ENCODE measurements at places on chromosomes 3 and 15.

DNA sequence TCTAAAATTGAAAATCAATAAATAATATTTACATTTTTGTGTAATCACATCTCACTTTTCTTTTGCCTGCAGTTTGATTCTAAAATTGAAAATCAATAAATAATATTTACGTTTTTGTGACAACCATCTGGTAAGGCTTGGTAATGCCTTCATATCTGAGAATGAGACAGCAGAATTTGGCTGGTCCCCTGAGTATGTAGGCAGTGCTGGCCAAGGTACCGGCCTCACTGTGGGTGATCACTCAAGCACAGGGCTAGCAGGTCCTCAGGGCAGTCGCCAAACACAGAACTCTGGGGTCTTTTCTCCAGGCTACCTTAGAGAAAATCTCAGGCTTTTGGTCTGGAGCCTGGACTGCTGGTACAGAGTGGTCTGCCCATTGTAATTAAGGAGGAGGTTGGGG lies 26.2 kb downstream of the RTP3 start:
- DNase-seq = no peak

- no peak for DNase-seq
These were observed 27.8 kb upstream of the AP4E1 start for GRCh38 chr15:50880651-50881114.

GRCh38 chr3:37887824-37888223 lies 26.1 kb downstream of the CTDSPL start:
- no peak for DNase-seq

DNA sequence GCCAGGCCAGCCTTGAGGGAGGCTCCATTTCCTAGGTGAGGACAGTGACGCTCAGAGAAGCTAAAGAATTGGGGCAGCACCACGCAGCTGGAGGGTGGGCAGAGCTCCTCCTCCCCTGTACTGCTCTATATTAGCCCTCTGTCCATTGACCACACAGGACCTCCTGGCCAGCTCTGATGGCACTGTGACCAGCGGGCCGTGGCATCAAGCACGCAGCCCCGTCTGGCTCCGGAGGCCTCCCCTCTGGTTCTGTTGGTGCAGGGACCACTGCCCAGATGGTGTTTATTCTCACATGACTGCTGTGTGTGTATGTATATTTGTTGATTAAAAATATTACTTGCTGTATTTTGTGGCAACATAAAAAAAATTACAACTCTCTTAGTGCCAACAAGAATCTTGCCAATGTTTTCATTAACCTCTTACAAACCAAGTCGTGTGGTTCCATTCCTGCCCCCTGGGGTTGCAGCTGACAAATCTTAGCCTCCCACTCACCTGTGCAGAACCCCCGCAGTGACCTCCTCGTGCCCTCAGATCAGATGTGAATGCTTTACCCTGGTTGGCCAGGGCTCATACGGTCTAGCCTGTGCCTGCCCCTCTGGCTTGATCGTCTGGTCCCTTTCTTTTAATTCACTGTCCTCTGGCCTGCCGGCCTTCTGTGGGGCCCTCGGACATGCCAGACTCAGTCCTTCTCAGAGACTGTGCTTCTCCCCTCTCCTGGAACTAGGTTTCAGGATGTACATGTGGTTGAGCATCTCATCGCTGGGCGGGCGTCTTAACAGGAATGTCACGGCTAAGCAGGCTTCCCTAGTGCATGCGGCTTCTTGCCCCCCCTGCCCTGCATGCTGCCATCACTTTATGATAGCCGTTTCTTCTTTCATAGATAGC lies 14.8 kb downstream of the CHCHD6 start:
- DNase-seq = no peak

DNA sequence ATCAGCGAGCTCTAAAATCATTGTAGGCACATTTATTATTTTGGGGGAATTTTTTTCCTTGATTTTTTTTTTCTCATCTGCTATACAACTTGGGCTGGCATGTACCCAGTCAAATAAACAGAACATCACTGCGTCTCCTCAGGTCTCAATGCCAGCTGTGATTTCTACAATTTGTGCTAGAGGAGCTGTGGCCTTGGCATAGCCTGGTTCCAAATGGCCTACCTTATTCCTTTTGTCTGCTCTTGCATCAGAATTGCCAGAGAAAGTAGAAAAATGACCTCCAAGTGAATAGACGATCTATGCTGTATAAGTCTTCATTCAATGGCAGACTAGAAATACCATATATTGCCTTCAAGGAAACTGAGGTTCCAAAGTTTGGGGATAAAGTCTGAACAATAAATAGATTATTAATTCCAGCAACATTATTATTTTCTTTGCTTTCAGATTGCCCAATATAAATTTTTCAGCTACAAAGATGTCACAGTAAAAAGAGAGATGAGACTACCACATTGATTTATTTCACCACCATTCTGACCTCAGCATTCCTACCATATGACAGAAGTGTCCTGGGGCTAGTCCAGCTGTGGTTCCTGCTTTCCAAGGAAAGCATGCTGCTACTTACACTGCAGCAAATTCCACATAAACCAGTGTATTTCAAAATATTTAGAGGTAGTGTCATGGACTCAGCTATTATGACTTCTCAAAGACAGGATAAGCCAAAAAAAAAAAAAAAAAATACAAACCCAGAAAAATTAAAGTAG lies 493.9 kb upstream of the ZNF385D start:
- peak; percentile 84 for DNase-seq

- no peak for DNase-seq
These were observed 315.7 kb upstream of the WNT5A start for GRCh38 chr3:55802816-55803215.

GRCh38 chr15:67080900-67081431 lies 15.6 kb downstream of the SMAD3 start:
- DNase-seq = peak; percentile 90

- no peak for DNase-seq
These were observed 58.2 kb downstream of the ZNF445 start for GRCh38 chr3:44419116-44419922.

DNA sequence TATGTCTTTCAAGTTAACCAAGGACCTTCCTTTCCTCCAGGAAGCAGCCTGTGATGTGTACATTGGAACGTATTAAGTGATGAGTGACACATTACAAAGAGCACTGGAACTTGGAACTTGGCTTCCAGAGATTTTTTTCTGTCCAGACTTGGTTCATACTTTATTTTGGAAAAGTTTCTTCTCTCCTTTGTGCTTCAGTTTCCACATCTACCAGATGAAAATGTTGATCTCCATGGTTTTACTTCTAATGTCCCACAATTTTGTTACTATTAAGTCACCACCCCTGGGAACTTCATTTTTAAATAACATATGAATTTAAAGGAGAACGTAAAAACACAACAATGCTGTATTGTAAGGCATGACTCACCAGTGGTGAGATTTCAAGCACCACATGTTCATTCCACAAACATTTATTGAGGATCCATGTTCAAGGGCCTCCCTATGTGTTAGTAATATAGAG lies 290.7 kb upstream of the LMCD1 start:
- no peak for DNase-seq

DNA sequence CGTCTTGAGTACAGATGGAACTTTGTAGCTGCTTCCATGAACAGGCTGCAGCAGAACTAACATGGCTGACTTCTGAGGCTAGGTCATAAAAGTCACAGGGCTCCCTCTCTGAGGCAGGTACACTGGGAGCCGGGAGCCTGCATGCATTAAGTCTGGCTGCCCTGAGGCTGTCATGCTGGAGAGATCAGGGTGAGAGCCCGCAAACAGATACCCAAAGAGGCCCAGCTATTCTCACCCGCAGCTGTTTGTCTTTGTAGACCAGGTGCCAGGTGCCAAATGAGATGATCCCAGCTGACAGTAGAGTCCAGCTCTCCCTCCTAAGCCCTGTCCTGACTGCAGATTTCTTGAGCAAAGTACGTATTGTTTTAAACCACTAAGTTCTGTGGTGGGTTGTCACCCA lies 8.6 kb upstream of the SLCO3A1 start:
- no peak for DNase-seq

- no peak for DNase-seq
These were observed 72.0 kb downstream of the BTD start for GRCh38 chr3:15673536-15673935.

- DNase-seq = no peak
These were observed at the start of gene CHRD for GRCh38 chr3:184379358-184380184. TSS of gene CHRD (plus strand) at chr3:184380054. CDS start at chr3:184380319, 265 bp downstream.

DNA sequence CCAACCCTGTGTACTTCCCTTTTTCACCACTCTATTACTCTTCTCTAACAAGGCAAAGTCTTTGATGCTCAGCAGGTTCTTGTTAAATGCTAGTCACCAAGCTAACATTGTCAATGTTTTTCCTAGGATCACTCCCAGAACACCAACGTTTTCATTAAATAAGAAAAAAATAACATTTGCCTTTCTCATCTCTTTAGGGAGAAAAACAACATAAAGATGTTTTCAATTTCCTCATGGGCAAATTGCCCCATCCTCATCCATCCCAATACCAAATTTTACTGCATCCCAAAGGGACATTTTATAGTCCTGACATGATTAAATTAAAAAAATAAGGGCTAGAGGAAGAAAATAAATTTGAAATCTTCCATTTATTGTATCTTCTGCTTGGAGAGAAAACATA lies 106.5 kb downstream of the SUCNR1 start:
- DNase-seq = peak; percentile 87

GRCh38 chr3:148319161-148319915 lies 378.4 kb upstream of the AGTR1 start:
- DNase-seq = peak; percentile 82

DNA sequence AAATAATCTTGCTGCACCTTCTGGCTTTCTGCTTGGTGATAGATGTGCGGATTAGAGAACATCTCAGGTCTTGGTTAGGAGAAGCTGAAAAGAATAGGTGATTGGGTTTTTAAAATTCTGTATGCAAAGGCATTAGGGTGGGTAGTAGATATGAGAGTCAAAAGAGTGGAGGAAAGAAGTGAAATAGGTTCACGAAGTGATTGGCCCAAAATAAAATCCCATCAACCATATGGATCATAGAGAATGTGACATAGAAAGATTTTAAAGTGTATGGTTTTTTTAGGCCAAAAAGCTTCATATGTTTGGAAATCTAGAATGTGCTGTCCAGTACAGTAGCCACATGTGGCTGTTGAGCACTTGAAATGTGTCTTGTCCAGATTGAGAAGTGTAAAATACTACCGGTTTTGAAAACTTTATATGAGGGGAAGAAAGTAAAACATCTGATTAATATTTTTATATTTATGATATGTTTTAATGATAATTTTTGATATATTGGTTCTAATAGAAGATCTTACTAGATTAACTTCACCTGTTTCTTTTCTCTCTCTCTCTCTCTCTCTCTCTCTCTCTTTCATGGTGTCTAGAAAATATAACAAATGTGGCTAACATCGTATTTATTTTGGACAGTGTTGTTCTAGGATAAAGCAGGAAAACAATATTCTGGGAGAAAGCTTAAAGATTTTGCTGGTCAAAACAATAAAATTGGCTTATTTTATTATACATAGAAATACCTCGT lies 2.9 kb downstream of the MBNL1 start:
- DNase-seq = peak; percentile 26

GRCh38 chr3:10515884-10516495 lies 10.6 kb upstream of the ATP2B2 start:
- DNase-seq = no peak

GRCh38 chr3:52479877-52480575 lies 15.1 kb upstream of the STAB1 start:
- no peak for DNase-seq

DNA sequence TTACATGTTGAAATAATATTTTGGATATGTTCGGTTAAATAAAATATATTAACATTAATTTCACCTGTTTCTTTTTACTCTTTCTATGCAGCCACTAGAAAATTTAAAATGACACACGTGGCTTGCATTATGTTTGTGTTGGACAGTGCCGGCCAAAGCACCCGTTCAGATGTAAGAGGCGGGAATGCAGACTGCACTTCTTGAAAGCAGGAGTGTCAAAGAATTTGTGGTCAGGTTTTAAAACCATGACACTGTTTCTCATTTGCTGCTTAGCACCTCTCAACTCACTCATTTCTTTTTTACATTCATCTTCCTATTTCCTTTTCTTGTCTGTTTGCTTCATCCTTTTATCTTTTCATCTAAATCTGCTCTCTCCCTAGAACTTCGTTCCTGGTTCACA lies 35.3 kb upstream of the MINAR1 start:
- no peak for DNase-seq

GRCh38 chr15:76566276-76566675 lies 229.7 kb downstream of the ISL2 start:
- peak; percentile 6 for DNase-seq

- peak; percentile 50 for DNase-seq
These were observed 30.1 kb upstream of the SPTSSB start for GRCh38 chr3:161401389-161401788.

- DNase-seq = no peak
These were observed 564 bp upstream of the PIGZ start for GRCh38 chr3:196969134-196969659.

- DNase-seq = no peak
These were observed 3.3 kb downstream of the PCNP start for GRCh38 chr3:101577286-101577685.

DNA sequence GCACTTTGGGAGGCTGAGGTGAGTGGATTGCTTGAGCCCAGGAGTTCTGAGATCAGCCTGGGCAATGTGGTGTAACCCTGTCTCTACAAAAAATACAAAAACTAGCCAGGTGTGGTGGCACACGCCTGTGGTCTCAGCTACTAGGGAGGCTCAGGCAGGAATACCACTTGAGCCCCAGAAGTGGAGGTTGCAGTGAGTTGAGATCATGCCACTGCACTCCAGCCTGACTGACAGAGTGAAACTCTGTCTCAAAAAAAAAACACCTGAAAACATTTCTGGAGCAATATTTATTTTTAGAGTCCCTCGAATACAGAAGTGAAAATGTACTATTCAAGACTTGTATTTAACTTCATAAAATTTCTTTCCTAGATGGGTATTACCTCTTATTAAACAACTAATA lies 4.6 kb downstream of the SPCS1 start:
- DNase-seq = no peak

DNA sequence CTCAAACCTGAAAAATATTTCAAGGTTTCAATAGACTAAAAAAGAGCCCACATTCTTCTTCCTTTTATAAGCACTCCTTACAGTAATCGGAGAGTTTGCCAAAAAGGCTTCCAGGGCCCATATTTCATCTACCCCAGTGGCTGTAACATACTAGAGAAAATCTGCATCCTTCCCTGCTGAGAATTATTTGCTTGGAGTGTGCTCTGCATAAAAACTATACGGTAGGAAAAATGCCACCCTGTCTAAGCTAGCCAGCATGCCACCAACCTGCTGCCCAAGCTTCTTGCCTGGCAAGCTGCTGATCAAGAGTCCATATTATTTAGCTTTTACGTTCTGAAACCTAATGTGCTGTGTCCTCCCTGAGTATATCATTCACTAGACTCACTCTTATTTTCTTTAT lies 107.1 kb downstream of the FGF12 start:
- DNase-seq = no peak

Data from foreskin fibroblast (primary cell).